ENCODE measurements at places on chromosomes 12 and 14. TPM values are rescaled to one million over a fixed set of nuclear protein-coding genes. Genes with fewer than 3 reads are reported as not detected.

CCDC38 gene
- not detected for total RNA-seq

TAS2R9 gene
- not detected for total RNA-seq

DENND5B gene
- 12.8 TPM for total RNA-seq

PZP gene
- not detected for total RNA-seq

PRIMA1 gene
- 46.4 TPM for total RNA-seq

Measured in mucosa of descending colon (tissue), 3 donors.